Dermis microvascular lymphatic vessel endothelial cell (primary cell): ENCODE measurements at places on chromosomes 5 and 9.

DNA sequence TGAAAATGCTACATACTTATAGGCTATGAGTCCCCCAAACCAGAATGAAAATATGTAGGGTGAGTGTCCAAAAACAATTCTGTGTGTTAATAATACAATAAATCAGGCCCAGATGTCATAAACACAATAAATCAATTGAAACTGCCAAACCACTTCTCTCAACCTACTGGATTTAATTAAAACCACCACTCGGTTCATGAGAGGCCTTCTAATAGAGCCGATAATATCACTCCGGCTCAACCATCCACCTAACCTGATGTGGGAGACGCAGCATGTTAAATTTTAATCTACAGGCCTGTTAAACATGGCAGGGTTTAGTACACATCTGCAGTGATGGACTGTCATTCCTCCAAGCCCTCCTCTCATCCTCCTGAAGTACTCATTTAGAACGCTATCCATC, 734.5 kb upstream of the ZNF608 start:
- no peak for DNase-seq

DNA sequence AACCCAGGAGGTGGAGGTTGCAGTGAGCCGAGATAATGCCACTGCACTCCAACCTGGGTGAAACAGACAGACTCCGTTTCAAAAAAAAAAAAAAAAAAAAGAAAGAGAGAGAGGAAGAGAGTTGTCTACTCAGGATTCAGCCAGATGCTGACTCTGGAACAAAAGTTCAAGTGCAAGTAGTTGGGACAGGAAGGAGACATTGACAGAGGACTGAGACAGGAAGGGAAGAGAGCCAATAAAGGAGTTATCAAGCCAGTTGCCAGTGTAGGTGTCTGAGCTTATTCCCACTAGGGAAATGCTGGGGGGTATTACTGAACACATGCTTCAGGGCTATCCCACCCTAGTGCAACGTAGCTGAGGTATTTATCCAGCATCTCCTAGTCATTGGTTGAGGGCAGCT, 147.7 kb upstream of the SLC1A3 start:
- DNase-seq = no peak

- no peak for DNase-seq
Observed at GRCh38 chr5:3590967-3591900, 4.4 kb upstream of the IRX1 start.

- DNase-seq = no peak
Observed at GRCh38 chr9:104494808-104495207, 9.3 kb upstream of the OR13F1 start.

DNA sequence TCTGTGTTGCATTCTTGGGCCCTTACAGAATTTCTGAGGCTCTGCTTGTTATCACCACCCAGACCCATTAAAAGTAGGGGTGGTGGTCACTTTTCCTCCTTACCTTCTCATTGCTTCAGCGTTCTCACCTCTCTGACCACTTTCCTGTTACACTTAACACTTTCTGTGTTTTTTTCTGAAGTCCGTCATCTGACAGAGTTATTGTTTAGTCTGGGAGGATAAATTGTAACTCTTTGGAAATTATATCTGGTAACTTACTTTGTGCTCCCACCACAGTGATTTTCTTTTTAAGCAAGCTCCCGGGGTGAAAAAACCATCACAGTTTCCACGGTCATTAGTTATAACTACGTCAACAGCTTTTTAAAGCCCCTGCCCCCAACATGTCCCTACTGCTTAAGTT, 211.2 kb upstream of the OTULINL start:
- DNase-seq = no peak

- no peak for DNase-seq
Observed at GRCh38 chr9:117643288-117643654, 60.9 kb upstream of the TLR4 start.

GRCh38 chr9:92647671-92648473, 22.1 kb downstream of the IPPK start:
- DNase-seq = no peak

DNA sequence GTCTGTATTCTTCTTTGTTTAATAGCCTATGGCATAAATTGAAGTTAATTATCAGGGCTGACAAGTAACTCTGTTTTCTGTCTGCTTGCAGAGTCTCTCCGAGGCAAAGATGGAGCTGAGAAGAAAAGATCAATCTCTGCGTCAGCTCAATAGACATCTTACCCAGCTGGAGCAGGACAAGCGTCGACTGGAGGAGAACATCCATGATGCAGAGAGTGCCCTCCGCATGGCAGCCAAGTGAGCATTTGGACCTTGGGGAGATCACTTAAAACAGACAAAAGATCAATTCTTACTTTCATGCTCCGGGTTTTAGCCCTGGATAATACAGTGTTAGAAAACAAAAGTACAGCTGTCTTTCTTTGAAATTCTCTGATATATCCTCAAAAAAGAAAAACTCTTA, 293.8 kb downstream of the CCDC171 start:
- DNase-seq = no peak

DNA sequence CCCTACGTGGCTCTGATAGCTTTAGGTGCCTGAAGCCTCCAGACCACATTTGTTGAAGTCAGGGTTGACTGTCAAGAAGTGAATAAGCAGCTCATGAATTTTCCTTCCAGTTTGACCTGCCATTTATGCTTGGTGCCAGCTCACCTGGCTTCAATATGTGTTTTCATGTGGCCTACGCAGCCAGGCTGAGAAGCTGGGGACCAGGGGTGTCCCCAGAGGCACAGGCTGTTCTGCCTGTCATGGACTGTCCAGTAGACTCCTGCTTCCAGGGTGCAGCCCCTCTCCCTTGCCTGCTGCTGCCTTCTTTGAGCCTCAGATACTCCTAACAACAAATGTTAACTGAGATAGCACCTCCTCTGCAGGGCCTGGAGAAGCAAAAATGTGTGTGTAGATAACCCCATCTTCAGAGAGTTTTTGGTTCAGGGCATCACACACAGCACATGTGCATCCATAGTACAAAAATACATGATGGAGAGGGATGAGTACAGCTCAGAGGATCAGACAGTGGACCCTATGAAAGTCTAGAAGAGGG, 5.8 kb downstream of the TNFAIP8 start:
- DNase-seq = no peak

DNA sequence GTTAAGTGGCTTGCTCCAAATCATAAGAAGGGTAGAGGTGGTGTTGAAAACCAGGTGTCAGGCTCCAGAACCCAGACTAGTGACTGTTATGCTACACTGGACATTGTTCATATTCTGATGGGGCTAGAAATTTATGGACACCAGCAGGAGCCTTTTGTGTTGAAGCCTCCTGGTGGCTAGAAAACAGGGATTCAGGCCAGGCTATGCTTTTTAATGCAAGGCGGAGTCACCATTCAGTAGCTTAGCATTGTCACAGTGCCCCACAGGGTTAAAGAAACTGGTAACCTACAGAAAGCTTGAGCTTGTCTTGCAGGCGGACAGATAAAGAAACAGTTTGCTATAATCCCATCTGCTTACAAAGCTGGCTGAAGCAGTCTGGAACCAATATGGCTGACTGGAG, 23.0 kb upstream of the GOLM1 start:
- no peak for DNase-seq

- no peak for DNase-seq
Observed at GRCh38 chr9:130949188-130950038, 10.4 kb upstream of the FIBCD1 start.

DNA sequence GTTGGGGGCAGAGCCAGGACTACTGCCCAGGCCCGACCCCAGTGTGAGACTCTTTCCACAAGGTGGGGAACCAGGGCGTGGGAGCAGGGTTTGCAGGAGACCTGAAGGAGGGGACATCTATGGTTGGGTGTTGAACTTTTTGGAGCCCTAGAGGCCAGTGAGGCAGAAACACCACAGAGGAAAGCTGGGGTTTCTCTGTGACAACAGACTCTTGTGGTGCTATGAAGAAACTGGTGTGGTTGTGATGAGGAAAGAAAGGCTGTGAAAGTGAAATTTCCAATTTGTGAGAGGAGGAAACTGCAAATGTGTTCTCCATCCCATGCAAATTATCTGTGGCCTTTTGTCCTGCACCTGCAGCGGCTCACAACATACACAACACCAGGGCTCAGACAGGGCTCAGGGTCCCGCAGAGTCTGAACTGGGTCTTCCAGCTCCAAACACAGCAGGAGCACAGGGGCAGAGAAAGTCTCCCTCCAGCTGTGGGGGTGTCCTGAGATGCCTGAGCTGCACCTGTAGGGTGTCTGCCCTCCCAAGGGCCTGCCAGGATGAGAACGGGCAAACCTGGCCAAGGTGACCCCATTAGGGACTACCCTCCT, 51.4 kb upstream of the GRHPR start:
- no peak for DNase-seq

- DNase-seq = no peak
Observed at GRCh38 chr5:177098470-177099141, 11.9 kb downstream of the FGFR4 start.

- DNase-seq = no peak
Observed at GRCh38 chr5:151592855-151593408, 1.8 kb upstream of the FAT2 start.

GRCh38 chr5:132063090-132063911, 2.8 kb downstream of the IL3 start:
- peak; percentile 59 for DNase-seq

DNA sequence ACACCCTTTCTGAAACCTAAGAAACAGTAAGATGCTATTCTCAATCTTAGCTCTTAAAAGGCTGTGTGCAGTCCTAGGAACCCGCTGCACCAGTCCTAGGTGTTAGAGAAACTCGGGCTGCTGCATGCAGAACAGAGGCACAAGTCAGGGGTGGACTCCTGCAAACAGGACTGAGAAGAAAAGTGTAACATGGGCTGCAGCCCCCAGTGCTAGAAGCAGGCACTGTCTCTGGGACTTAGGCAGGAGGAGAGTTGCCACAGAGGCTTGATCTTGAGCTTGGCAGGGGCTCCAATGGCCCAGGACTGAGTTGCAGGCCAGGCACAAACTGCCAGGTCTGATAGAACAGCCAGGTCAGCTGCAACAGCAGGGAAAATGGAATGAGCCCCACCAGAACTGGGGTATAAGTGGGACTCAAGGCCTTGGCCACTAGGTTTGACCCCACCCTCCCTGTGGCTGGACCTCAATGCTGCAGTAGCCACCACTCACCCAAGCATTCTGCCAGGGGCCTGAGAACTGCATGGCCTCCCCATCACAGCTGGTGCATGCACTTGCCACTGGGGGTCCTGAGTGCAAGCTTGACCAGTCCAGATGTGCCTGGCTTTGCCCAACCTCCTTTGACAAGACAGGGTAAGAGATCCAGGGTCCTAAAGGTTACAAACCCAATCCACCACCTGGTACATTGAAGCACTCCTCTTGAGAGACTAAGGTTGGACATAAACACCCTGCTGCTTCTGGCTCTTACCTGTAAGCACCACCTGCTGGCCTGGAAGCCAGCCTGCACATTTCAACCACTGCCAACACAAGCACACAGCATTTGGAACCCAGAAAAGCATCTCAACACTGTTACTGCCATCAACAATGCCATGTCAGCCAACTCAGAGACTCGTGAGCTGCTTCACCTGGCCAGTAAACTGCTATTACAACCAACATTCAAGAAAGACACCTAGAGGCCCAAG, 103.3 kb downstream of the FBXL17 start:
- DNase-seq = no peak

DNA sequence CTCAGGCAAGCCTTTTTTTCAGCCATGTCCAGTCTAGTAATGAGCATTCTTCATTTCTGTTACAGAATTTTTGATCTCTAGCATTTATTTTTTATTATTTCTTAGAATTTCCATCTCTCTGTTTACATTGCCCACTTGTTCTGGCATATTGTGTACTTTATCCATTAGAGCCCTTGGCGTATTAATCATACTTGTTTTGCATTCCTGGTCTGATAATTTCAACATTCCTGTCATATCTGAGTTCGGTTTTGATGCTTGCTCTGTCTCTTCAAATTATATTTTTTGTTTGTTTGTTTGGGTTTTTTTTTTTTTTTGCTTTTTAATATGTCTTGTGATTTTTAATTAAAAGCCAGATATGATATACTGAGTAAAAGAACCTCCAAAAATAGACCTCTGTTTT, 23.0 kb upstream of the JAK2 start:
- DNase-seq = no peak

- no peak for DNase-seq
Observed at GRCh38 chr5:130231786-130232185, 327.5 kb downstream of the CHSY3 start.
